ENCODE measurements at places on chromosomes 16 and 17.

DNA sequence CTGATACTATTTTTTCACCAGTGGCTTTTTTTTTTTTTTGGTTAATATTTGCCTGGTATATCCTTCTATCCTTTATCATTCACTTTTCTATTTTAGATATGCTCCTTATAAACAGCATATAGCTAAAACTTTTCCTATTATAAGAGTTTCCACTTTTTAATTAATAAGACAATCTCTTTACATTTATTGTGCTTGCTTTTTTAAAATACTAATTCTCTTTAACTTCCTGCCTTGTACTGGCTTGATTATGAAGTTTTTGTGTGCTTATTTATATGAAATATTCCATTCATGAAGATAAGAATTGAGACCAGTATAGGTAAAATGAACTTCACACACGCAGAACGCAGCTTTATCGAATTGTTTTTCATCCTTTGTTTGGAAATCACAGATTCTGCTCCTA is 9.0 kb upstream of the CDRT15 start:
- no peak for DNase-seq

DNA sequence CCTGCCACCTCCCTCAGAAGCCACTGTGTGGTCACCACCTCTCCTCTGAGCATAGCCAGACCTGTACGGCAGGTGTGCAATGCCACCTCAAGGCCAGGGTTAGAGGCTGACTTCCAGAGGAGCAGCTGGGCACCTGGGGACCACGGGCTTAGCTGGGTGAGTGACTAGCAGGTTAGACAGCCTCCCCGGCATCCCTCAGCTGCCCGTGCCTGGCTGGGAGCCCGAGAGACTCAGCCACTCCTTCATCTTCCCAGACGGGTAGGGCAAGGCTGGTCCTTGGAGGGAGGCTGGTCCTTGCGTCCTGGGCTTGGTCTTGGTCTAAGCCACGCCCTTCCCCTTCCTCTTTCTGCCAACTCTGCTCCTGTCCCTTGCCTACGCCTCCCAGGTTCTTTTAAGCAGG is 7.8 kb downstream of the CRHR1 start:
- no peak for DNase-seq

- DNase-seq, result no peak
Measured at GRCh38 chr16:1351215-1351581, 480 bp downstream of the TSR3 start.

DNA sequence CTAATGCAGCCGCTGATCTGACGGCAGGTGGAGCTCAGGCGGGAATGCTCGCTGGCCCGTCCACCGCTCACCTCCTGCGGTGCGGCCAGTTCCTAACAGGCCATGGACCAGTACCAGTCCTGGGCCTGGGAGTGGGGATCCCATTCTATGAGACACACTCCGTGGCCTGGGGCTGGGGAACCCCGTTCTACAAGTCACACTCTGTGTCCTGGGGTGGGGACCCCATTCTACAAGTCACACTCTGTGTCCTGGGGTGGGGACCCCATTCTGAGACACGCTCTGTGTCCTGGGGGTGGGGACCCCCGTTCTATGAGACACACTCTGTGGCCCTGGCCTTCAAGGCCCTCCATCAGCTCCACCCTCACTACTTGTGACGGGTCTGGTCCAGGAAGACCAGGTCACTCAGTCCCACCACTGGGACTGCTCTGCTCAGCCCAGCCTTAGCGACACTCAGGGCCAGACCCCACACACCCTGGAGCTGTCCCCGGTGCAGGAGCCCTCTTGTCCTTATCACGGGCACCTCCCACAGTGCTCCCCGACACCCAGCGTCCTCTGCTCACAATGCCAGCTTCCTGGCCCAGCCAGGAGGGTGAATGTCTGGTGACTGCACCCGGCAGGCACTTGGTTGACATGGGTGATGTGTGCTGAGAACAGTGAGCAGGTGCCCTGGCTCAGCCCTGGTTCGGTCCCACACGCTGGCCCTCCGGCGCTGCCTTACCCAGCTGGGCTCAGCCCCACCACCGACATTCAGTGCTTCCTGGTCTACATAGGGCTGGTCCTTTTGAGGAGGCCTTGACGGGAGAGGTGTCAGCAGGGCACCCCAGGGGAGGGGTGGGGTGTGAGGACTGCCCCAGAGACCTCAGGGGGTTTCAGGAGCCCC is 89.1 kb downstream of the TBC1D16 start:
- no peak for DNase-seq

GRCh38 chr17:31699886-31700285 is 159.2 kb downstream of the COPRS start:
- DNase-seq, result no peak

DNA sequence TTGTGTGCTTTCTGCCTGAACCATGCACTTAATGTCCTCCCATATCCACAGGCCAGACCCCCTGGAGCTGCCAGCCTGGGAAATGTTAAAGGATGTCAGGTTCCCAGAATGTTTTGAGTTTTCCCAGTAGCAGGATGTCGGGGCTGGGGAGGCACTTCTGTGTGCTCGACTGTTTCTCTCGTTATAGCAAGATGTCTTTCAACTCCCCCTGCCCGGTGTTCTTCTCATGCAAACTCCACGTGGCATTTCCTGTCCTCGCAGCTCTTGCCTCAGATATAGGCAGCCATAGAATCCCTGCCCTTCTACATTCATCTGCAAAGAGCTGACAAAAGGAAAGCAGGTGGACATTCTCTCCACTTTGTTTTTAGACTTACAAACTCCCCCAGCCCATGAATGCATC is 457.2 kb upstream of the CDH11 start:
- DNase-seq, result no peak

- DNase-seq, result no peak
Measured at GRCh38 chr17:42472709-42473521, 14.2 kb downstream of the ATP6V0A1 start.

Measured in SW 1271 (cell line).